ENCODE measurements at places on chromosomes 7 and 10.

DNA sequence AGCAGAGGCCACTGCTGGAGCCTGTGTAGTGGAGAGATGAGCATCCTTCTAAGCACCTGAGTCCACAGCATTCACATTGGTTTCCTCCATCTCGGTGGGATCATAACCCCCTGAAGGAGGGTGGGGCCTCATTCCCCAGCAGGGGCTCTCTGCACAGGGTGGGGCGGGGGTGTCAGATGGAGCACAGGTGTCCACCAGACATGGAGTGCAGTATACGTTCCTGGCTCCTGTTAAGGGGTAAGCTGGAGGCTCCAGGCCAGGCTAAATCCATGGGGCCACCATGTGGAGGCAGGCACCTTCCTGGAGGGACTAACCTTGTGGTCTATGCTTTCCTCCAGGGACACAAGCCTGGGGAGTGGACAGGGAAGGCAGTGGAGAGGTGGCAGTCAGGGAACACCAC, 252.6 kb downstream of the GRID1 start:
- DNase-seq, result no peak

DNA sequence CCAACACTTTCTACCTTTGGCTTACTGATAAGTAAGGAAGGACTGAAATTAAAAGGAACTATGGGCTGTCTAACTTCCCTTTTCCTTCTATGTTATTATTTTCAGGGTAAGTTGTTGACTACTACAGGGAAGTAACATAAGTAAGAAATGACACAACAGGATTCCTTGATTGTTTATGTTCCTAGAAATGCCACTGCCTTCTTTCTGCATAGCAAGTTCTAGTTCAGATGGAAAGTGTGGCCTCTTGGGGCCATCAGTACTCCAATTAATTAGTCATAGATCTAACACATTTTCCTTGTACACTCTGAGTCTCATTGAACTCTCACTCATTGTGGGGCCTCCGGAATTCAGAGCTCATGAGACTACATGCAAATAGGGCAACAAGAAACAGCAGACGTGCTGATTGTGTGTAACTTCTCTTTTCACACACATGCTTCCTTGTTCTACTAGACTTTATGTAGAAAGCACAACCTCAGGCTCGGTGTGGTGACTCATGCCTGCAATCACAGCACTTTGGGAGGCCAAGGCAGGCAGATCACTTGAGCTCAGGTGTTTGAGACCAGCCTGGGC, 35.3 kb upstream of the HIBADH start:
- DNase-seq, result no peak

GRCh38 chr7:149257146-149257545, 4.8 kb upstream of the ZNF783 start:
- DNase-seq, result no peak

- DNase-seq, result no peak
Measured at GRCh38 chr7:81534996-81535395, 234.9 kb downstream of the HGF start.

- DNase-seq, result no peak
Measured at GRCh38 chr10:43082746-43083145, 5.9 kb downstream of the RET start.

DNA sequence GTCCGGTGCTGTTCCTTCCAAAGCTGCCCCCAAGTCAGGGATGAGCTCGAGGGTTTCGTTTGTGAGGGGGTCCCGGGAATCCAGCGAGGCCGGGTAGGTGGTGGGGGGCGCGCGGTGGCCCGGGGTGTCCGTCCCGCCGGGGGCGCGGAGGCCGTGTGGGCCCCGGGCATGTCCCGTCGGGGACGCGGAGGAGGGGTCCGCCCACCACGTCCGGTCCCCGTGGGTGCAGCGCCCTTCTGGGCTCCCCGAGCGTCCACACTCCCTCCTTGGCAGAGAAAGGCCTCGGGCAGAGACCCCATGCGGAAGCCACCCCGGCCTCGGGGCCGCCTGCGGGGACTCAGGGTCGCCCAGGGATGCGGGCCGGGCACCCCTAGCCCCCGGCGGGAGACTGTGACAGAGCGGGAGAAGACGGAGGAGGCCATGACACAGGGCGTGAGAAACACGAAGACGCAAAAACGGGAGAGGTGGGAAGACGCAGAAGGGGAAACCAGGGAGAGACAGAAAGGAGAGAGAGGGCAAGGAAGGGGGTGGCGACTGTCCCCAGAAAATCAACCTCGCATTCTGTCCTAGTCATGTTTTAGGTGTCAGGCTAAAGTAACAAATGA, 640 bp upstream of the ZNF425 start:
- peak; percentile 59 for DNase-seq

GRCh38 chr10:61942604-61943461, 41.3 kb downstream of the ARID5B start:
- no peak for DNase-seq

Measured in stimulated activated CD4-positive, alpha-beta T cell treated with anti-CD3 and anti-CD28 coated beads, Interleukin-4, amount 100 ng/mL, for 24 hours (primary cell).